ENCODE measurements at places on chromosomes 7 and 10.

GRCh38 chr7:116797612-116798011 lies 64.8 kb upstream of the CAPZA2 start:
- DNase-seq, result no peak

- DNase-seq, result no peak
Observed at GRCh38 chr10:125355657-125356056, 195.3 kb upstream of the CTBP2 start.

DNA sequence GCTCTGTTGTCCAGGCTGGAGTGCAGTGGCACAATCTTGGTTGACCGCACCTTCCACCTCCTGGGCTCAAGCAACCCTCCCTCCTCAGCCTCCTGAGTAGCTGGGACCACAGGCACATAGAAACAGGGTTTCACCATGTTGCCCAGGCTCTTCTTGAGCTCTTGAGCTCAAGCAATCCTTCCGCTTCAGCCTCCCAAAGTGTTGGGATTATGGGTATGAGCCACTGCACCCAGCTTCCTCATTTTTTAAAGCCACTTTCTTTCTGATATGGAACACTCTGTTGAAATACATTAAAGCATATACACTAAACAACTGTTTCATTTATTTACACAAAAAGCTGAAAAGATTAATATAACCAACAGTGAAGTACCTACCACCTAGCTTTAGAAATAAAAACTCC lies 117.2 kb downstream of the CLEC2L start:
- no peak for DNase-seq

GRCh38 chr7:81810476-81811155 lies 40.8 kb upstream of the HGF start:
- DNase-seq, result no peak

GRCh38 chr7:91191771-91192170 lies 72.5 kb upstream of the FZD1 start:
- DNase-seq, result no peak

DNA sequence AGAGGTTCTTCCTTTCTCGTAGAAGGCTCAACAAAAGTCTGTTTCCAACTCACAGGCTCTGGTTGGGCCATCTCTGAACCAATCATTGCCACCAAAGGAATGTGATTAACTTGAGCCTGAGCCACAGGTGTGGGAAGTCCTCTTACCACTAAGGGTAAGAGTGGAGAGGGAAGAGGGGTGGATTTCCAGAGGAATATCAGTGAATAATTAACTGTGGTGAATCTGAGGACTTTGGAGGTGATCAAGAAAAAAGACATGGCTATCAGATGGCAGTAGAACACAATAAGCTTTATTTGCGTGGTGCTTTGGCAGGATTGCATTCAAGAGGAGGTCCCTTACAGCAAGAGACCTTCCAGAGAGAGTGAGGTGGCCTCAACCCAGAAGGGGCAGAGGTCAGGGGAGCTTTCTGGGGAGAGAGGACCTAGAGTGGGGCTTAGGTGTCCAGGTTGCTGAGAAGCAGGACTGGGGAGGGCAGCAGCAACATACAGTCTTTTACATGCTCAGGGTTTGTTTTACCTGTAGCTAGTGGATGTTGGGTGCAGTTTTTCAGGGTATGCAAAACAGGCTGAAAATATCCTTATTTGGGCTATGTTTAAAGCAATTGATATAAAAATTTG lies 61.4 kb downstream of the BBS9 start:
- DNase-seq, result no peak

- DNase-seq, result no peak
Observed at GRCh38 chr7:754531-755412, 27.7 kb upstream of the PRKAR1B start.

- no peak for DNase-seq
Observed at GRCh38 chr10:2618690-2619089, 448.7 kb upstream of the PFKP start.

DNA sequence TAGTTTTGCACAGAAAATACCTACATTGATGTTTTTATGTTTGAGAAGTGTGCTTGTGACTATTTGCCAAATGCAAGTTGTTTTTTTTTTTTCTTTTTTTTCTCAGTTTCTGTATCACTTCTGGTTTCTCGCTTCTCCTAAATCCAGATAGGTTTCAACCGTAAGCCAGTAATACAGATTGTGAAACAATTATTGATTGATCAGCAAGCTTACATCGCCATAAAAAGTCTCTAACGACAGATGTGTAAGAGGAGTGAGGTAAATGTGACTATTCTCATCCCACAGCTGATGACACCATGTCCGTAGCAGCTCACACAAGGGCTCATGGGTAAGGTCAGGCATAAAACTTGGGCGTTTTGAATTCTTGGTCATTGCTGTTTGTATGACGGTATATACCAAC lies 202.8 kb upstream of the AKR1E2 start:
- DNase-seq, result no peak

- no peak for DNase-seq
Observed at GRCh38 chr7:130371046-130371445, 9.2 kb upstream of the CPA1 start.

GRCh38 chr10:62580396-62580795 lies 206.2 kb downstream of the ZNF365 start:
- no peak for DNase-seq

DNA sequence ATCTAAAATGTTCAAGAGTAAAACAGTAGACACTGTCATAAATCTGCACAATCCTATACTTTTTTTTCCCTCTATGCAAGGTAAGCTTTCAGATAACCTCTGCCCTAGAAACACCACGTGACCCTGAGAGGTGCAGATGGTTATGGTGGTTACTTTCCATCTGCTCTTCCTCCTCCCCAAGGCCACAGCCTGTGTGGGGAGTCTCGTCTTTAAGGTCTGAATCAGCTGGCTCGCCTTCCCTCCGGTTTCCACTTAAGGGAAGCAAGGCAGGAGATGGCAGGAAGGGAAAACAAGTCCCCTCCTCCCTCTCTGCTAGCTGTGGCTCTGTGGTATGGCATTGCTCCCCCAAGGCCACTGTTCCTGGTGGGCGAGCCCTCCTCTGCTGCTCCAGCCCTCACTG lies 181.8 kb downstream of the GLI3 start:
- DNase-seq, result no peak

- no peak for DNase-seq
Observed at GRCh38 chr7:31249671-31250070, 90.9 kb downstream of the NEUROD6 start.

GRCh38 chr7:23469150-23469960 lies 936 bp downstream of the IGF2BP3 start:
- DNase-seq, result peak; percentile 51

DNA sequence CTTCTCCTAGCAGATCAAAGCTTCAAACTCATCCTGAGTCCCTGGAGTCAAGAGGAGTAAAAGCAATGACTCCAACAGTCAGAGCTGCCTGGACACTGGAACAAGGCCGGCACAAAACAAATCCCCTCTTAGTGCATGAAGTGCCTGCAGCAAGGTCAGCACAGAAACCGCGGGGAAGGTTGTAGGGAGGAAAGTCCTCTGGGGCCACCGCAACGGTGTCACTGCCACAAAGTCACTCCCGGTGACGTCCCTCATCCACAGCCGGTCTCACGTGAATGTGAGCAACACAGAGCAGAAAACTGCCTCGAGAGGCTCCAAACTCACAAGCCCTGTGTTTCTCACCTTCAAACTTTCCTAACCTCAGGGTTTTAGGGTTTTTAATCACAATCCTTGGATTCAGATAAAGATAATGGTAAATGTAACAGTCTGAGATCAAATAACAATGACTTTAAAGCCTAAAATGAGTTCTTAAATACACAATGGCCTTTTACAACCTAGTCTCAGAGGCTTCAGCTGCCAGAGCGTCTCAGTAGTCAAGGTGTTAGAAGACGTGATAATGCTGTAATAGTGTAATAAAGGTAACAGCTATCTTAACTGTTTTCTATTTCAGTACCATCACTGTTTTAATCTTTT lies 274.3 kb downstream of the ZMYND11 start:
- no peak for DNase-seq

- peak; percentile 84 for DNase-seq
Observed at GRCh38 chr10:117175901-117176534, 21.3 kb upstream of the KCNK18 start.

- DNase-seq, result no peak
Observed at GRCh38 chr10:59876695-59877094, 29.7 kb downstream of the CCDC6 start.

DNA sequence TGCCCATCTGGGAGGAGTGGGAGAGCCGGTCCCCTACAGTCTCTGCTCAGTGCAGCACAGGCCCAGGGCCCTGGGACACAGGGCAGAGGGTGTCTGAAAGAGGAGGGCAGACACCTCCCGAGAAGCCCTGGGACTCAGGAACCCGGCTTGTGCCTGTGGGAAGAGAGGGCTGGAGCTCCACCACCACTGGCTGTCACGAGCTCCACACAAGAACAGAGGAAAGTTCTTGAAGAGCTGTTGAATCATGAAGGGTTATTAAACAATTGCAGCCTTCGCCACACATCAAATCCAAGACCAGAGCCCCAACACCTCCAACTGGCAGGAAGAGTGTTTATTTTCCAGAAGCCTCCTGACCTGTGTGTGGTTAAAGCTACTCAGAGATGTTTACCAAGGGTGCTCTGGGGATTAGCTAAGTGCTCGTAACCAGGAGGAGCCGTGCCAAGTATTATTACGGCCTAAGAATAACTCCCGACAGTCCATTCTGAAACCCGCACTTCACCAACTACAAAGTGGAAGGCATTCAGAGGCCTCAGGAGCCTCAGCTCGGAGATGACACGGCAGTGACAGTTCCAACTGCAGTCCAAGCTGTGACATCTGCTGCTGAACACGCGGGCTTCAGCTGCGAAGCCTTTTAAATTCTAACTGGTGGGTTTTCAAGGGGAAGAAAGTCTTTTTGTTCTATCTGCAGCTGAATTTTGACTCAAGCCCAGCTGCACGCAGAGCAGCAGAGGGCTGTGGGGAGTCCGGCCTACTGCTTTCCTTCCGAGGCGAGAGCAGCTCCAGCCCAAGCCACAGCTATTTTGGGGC lies 75.1 kb downstream of the MAD1L1 start:
- no peak for DNase-seq

DNA sequence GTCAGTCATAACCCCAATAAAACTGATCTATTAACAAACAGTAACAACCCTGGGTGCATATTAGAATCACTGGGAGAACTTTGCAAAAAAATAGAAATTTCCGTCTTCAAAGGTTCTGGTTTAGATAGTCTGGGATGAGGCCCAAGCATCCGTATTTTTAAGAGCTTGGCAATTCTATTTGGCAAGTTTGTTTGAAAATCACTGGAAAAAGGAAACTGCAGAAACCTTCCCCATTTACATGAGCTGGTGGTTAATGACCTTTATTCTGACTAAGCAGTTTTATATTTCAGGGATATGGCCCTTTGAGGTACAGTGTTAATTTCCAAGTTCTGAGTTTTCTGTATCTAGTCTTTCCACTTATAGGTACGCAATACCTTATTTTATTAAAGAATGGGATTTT lies 115.8 kb upstream of the PRR15 start:
- no peak for DNase-seq

DNA sequence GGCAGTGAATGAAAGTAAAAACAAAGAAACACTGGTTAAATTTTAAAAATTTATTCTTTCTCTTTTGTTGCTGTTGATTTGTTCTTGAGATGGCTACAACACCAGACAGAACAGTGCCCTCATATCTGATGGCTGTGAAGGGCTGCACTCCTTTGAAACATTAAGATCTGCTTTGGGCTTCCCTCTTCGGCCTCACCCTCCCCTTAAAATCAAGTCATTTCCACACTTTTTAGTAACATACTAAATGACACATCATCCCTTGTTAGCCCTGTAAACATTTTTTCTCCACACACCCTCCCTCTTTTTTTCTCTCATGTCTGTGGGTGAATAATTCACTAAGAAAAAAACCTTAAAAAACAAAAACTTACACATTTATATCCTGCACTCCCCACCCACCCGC lies 16.4 kb downstream of the IRF5 start:
- no peak for DNase-seq

GRCh38 chr10:114649217-114649903 lies 8.7 kb downstream of the ABLIM1 start:
- DNase-seq, result no peak

- no peak for DNase-seq
Observed at GRCh38 chr7:70533614-70534013, 598.3 kb upstream of the GALNT17 start.

GRCh38 chr7:39394105-39394680 lies 172.0 kb upstream of the YAE1 start:
- DNase-seq, result no peak

- peak; percentile 18 for DNase-seq
Observed at GRCh38 chr7:112495810-112496462, 15.1 kb downstream of the LSMEM1 start.
